ENCODE measurements at places on chromosomes 7 and 10.

DNA sequence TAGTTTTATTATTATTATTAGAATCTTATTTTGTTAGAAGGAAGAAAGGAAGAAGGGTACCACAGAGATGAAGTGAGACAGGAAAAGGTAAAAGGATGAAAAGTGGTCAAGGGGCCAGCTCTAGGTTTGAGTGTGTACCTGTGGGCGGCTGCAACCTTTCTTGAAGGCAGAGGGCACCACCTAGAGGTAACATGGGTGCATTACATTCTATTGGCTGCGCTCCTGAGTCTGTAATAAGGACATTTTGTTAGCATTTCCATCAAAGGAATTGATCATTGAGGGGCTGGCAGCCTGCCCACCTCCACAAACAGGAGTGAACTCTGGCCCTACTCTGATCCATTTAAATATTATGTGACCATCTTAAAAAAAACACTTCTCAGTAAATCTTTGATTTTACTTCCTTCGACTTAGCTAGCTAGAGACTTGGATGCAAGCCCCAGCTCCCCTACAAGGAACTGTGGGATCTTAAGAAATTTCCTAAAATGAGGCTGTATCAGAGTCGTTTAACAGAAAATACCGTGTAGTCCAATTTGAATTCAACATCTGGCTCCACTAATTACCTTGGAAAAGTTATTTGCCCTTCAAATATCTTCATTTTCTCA lies 610.4 kb downstream of the IPMK start:
- peak; percentile 3 for DNase-seq

DNA sequence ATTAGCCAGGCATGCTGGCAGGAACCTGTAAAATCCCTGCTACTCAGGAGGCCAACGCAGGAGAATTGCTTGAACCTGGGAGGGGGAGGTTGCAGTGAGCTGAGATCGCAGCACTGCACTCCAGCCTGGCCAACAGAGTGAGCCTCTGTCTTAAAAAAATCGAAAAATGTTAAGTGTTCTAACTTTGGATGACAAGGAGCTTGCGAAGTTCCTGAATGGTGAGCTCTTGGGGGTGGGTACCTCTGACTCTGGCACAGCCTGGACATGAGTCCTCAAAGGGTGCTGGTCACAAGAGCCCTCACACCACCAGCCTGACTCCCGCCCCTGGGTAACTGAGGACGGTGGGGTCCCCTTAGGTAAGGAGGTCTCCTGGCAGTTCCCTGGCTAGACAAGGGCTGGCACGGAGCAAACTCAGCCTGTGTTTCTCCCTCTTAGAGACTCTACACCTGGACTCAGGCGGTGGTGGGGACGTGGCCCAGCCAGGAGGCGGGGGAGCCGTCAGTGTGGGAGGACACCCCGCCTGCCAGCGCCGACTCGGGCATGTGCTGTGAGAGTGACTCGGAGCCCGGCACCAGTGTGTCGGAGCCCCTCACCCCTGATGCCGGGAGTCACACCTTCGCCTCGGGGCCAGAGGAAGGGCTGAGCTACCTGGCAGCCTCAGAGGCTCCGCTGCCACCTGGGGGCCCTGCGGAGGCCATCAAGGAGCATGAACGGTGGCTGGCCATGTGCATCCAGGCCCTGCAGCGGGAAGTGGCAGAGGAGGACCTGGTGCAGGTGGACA lies 24.1 kb downstream of the AMZ1 start:
- no peak for DNase-seq

DNA sequence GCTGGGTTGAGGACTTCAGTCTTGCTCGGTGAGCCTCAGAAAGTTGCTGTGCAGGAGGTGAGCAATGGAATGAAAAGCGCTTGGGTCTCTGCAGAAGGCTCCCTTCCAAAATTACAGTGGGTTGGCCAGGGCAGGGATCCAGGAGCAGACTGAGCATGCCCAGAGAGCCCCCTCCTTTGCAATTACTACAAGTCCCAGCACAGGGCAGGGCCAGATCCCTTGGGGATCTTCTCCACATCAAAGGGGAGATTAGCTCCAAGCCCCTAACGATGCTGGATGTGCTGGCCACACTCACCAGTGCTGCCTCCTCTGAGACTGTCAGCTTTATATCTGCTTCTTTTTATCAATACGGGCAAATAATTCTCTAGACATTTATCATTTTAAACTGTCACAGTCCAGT lies 337.5 kb downstream of the RPS24 start:
- DNase-seq, result no peak

- no peak for DNase-seq
Observed at GRCh38 chr7:42461537-42461936, 224.5 kb upstream of the GLI3 start.

GRCh38 chr10:108801775-108802517 lies 1121.4 kb downstream of the XPNPEP1 start:
- no peak for DNase-seq

- DNase-seq, result no peak
Observed at GRCh38 chr10:34776090-34776690, 38.9 kb downstream of the PARD3 start.

GRCh38 chr7:116211006-116211912 lies 920 bp downstream of the TES start:
- peak; percentile 77 for DNase-seq

GRCh38 chr7:69122953-69123352 lies 475.3 kb upstream of the AUTS2 start:
- DNase-seq, result no peak

DNA sequence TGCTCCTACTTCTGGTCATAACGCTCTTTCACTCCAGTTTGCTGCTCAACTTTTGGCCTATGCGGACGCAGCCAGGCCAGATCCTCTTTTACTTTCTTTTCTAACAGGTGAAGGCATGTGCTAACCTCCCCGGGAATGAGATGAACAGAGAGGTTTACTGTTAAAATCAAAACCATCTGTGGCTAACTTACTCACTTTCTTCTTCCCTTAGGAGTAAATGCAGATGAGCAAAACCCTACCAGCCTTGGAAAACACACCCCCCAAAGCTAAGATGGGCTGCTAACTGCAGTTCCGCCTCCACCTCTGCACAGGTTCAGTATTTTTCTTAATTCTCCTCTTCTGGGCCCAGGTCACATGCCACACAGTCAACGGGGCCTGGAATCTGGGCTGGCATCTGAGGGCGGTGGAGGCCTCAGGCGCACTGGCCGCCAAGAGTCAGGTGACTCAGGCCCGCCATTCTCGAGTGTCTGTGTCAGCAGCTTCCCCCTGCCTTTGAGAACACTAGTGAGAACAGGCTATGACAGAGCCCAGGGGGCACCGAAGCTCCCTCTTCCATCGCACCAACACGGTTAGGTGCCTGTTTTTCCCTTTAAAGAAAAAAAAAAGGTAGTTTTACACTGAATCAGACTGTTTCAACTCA lies 11.1 kb downstream of the FAM53B start:
- peak; percentile 61 for DNase-seq

DNA sequence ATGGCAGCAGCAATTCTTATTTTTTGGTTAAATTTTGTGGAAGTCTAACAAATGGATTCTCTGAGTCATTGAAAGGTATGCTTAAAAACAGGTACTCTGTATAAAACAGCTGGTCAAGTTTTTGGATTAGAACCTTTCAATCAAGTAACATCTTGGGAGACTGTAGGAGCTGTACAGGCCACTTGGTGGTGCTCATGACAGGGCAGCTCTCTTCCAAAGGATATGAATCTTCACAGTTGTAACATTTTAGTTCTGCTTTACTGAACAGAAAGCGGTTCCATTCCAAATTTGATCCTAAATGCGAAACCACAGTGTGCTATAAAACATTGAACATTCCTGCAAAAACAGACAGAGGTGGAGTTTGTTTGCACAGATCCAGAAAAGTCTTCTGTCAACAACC lies 44.5 kb upstream of the AGR3 start:
- no peak for DNase-seq

GRCh38 chr10:27618036-27618615 lies 114.0 kb downstream of the RAB18 start:
- DNase-seq, result no peak

- no peak for DNase-seq
Observed at GRCh38 chr10:69574571-69574978, 1.4 kb upstream of the NEUROG3 start.

GRCh38 chr10:124692100-124692446 lies 52.1 kb downstream of the FAM53B start:
- no peak for DNase-seq

DNA sequence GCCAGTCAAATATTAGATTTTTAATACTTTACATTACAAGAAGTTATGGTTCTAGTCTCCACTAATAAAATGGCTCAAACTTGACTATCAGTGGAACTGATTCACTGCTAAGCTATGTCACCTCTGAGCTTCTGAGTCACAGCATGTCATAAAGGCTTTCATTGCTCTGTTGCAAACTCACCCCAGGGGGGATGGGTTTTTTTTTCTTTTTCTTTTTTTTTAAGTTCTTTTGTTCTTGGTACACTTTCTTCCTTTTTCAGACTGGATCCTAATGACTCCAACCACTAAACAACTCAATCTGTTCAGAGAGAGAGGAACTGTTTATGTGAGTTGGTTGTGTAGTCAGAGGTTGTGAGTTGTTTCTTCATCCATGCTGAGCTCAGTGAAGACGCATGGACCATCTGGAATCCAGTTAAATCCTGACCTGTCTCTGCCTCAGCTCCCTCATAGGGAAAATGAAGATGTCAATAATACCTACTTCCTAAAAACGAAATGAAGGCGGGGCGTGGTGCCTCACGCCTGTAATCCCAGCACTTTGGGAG lies 11.0 kb downstream of the MYOF start:
- no peak for DNase-seq

DNA sequence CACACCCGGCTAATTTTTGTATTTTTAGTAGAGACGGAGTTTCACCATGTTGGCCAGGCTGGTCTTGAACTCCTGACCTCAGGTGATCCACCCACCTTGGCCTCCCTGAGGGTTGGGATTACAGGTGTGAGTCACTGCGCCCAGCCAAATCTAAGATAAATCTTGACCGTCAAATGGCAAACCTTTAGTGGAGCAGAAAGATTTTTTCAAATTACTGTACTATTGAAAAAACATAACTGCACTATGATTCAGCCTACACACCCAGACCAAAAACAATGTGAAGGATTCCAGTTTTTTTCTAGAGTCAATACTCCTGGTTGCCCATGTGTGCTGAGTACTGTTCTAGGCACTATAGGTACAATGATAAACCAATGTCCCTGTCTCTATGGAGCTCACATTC lies 33.9 kb upstream of the SVIL start:
- DNase-seq, result no peak

DNA sequence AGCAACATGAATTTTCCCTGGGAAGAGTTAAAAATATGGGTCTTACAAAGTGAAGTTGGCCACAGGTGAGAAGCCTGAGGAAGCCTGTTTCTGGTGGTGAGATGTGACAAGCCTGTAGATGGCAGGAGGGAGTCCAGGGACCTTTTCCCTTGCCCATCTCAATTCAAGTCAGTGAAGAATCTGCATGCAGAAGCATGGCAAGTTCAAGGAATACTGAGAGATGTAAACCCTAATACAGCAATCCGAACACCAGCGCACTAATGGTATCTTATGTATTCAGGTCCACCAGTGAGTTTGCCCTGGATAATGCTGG lies 73.6 kb downstream of the RHOBTB1 start:
- DNase-seq, result no peak

- DNase-seq, result peak; percentile 56
Observed at GRCh38 chr7:38318803-38319416, 45.5 kb upstream of the TARP start.

DNA sequence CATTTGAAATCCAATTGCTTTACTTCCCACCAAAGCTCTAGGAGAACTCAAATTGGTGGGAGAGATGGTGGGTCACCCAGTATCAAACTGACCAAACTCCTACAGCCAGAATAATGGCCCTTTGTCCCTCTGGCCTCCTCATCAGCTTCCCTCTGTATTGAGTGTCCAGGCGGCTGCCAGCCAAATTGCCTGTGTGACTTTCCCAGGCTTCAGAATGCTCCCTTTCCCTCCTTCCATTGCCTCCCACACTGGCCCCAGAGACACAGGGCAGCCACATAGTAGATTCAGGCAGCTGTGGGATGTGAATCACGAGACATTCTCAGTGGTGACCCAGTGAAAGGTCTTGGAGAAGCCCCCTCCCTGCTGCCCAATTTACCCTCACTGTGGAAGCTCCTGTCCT lies 12.7 kb upstream of the VDAC2 start:
- no peak for DNase-seq
